ENCODE measurements at places on chromosomes 3 and 15.

DNA sequence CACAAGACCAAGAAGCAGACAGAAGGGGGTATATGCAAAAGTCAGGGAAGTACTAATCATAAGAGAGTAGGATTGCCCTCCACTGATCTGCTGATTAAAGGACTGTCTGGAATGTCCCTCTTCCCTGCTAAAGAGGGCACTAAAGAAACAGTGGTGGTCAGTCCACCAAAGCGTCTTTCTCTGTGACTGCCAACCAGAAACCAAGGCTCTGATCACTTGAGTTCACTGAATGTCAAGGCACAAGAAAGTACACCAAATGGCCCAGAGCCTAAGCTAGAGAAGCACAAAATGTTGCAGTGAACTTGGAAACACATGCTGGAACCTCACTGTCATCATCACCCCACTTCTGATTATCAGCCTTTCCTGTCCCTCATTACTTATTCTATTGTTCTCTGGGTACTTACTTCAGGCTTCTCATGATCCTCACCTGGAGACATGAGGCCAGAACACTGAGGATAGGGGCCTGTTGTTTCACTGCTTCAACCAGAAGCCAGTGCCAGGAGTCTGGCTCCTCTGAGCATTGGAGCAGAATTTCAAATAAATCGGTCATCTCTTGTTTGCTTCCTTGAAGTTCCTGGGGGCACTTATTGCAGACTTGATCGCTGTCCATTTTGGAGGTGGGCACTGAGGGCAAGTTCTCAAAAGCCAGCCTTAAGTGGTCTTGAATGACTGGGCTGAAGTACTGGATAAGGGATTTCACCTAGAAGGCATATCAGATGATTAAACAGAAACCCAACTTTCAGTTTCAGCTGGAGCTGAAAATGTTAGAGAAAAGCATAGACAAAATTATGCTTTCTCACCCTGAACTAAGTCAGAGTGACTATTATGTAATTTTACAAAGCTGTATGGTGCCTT lies 58.9 kb downstream of the EIF3J start:
- no peak for DNase-seq

GRCh38 chr15:50113992-50114780 lies 4.8 kb downstream of the ATP8B4 start:
- DNase-seq: no peak

DNA sequence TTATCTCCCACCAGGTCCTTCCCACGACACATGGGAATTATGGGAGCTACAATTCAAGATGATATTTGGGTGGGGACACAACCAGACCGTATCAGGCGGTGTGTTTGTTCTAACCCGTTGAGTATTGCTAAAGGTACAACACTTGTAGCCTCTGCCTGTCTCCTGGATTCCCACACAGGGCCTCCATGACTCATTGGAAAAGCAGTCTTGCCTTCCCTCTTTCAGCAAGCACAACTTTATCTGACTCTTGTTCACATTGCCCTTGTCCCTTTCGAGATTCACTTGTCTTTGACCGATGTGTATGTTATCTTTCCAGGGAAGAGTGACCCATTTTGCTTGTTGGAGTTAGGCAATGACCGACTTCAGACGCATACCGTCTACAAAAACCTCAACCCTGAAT lies 152.3 kb downstream of the MCTP2 start:
- DNase-seq: no peak

DNA sequence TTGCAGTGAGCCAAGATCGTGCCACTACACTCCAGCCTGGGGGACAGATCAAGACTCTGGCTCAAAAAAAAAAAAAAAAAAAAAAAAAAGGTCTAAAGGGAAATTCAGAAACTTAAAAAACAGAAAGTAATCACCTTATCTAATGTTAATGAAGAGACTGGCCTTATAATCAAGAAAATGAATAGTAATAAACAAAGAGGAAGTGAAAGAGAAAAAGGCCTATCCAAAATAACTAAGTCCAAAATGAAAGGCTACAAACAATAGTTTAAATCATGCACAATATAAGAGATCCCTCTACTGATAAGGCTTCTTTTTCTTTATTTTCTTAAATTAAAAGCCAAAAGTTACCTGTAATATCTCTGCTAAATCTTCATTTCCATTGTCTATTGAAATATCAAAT lies 37.1 kb upstream of the HDC start:
- no peak for DNase-seq

GRCh38 chr3:32891365-32891764 lies 60.1 kb upstream of the CCR4 start:
- DNase-seq: no peak

GRCh38 chr3:141240286-141240685 lies 8.7 kb downstream of the PXYLP1 start:
- no peak for DNase-seq

DNA sequence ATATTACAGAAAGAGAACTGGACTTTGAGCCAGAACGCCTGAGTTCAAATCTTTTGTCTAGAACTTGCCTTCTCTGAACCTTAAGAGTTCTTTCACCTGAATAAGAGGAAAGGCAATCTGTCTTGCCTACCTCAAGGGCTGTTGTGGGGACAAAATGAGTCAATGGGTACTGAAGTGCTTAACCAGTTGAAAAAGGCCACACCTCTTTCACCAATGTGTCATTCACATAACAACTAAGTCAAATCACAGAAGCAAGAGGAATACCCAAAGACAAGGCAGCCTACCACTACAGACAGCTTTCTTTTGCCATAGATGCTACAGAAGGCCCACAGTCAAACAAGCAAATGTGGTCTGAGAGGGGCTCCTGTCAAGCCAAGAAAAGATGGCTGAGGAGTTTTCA lies 39.7 kb downstream of the NBEAL2 start:
- DNase-seq: no peak
